Natural killer cell treated with Interleukin-12 subunit alpha and Interleukin-12 subunit beta and Interleukin-15 and Interleukin-18, amount 100 ng/mL, for 72 hours (primary cell): ENCODE measurements at places on chromosomes 16 and 17. TPM values are rescaled to one million over a fixed set of nuclear protein-coding genes. Genes with fewer than 3 reads are reported as not detected.

Gene CHST4
- total RNA-seq = not detected

Gene TNS4
- total RNA-seq = 2.9 TPM

Gene TNP2
- not detected for total RNA-seq

Gene UBFD1
- 87.1 TPM for total RNA-seq

Gene SLC35G6
- not detected for total RNA-seq

Gene ANKRD40CL
- not detected for total RNA-seq

Gene HOXB4
- total RNA-seq = 6.9 TPM

- DNase-seq = no peak
These were observed 37.6 kb downstream of the SALL1 start for GRCh38 chr16:51113236-51114125.

- peak; percentile 60 for DNase-seq
These were observed 1.0 kb downstream of the ZNF319 start for GRCh38 chr16:57999366-57999970.

DNA sequence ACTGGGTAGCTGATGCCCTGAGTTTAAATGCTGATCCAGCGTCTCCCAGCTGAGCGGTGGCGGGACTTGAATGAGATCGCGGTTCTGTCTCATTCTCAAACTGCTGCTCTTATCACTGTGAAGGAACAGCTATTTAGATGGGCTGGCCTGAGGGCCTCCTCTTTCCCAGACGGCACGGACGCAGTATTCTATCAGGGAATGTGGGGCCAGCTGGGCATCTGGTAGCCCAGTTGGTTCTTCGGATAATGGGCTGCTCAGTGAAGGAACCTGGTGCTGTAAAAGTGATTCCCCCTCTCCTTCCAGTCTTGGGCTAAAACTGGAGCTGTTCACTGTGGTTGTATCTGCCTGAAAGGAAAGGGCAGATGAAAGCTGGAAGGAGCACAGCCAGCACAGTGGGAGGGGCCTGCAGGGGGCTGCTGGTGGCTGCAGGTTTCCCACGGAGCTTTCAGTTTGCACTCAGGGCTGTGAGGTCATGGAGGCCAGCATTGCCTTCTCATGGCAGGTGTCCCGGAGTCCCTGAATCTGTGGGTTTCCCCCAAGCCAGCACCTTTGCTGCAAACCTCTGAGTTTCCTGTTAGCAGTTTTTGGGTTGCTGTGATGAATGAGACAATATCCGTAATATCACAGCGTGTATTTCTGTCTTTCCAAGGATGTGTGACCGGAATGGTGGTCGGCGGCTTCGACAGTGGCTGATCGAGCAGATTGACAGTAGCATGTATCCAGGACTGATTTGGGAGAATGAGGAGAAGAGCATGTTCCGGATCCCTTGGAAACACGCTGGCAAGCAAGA is 3.6 kb downstream of the IRF8 start:
- DNase-seq = peak; percentile 74

DNA sequence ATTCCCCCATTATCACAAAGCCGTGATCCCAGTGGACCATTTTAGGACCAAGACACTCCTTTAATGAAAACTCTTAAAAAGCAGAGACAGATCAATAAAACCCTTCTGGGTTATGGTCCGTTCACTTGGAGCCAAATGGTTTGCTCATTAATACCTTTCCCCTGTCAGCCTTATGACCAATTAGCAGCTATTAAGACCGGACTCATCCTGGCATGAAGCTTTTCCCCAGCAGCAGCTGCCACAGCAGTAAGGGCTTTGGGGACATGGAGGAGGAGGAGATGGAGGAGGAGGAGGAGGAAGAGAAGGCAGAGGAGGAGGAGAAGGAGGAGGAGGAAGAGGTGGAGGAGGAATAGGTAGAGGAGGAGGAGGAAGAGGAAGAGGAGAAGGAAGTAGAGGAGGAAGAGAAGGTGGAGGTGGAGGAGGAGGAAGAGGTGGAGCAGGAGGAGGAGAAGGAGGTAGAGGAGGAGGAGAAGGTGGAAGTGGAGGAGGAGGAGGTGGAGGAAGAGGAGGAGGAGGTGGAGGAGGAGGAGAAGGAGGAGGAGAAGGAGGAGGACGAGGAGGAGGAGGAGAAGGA is 50.1 kb upstream of the IRX3 start:
- DNase-seq = no peak

- DNase-seq = peak; percentile 67
These were observed 12.0 kb upstream of the MEOX1 start for GRCh38 chr17:43673516-43674323.

GRCh38 chr17:78112518-78113471 is 15.8 kb downstream of the TMC6 start:
- DNase-seq = peak; percentile 81

DNA sequence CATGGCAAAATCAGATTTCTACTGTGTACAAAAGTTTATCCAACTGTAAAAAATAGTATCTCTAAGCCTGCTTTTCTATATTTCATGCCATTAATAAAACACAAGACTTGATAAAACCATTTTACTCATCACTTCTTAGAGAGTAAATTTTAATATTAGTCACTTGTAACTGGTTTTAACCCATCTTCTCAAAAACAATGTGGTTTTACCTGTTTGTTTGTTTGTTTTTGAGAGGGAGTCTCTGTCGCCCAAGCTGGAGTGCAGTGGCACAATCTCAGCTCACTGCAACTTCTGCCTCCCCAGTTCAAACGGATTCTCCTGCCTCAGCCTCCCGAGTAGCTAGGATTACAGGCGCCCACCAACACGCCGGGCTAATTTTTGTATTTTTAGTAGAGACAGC is 32.1 kb downstream of the UBE2G1 start:
- DNase-seq = no peak

- DNase-seq = peak; percentile 16
These were observed 1.9 kb upstream of the RSAD1 start for GRCh38 chr17:50476545-50477315.

GRCh38 chr16:54589326-54589725 is 302.7 kb upstream of the IRX3 start:
- DNase-seq = no peak

DNA sequence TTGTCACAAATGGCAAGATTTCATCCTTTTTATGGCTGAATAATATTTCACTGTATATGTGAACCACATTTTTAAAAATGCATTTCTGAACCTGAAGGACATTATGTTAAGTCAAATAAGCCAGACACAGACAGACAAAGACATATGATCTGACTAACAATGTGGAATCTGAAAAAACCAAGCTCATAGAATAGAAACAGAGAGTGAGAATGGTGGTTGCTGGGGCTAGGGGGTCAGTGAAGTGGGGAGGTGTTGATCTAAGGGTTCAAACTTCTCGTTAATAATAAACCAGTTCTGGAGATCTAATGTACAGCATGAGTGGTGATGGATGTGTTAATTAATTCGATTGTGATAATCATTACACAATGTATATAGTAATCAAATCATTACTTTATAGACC is 475.1 kb downstream of the WWOX start:
- DNase-seq = no peak

DNA sequence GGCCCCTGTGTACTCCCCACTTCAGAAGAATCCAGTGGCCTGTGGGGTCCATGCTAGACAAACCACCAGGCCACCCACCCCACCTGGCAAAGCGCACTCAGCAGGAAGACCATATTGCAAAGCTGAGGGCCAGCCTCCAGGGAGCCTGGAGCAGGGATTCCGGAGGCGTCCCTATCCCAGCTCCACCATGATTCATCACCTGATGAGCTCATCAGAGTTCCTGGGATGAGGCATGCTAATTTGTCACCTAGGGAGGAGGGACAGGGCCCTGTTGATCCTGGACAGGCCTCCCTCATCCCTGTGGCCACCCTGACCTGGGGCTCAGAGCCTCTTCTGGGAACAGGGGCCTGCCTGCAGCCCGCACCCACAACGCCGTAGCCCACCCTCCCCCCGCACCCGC is 131.6 kb upstream of the PLCG2 start:
- DNase-seq = no peak

- no peak for DNase-seq
These were observed 17.1 kb upstream of the CDH3 start for GRCh38 chr16:68627951-68628425.

DNA sequence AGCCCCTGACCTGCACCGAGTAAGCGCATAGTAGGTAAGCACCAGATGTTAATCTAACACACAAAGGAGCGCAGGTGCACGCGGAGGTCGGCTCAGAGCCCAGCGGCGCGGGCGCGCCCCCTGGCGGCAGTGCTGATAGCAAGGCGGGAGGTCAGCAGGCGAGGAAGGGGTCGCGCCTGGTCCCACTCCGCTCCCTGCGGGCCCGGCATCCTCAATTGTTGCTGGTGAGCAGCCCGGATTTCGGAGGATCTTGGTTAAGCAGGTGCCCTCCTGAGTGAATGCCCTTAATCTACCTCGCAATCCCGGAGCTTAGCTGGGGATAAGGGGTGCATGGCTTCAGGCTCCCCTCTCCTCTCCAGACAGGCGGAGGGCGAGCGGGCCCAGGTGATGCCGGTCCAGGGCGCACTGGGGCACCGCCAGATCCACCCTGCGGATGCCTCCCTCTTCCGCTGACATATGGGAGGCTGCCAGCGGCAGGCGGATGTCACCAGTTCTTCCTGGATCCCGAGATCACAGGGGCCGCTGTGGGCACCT is 4.0 kb upstream of the WNT3 start:
- no peak for DNase-seq

DNA sequence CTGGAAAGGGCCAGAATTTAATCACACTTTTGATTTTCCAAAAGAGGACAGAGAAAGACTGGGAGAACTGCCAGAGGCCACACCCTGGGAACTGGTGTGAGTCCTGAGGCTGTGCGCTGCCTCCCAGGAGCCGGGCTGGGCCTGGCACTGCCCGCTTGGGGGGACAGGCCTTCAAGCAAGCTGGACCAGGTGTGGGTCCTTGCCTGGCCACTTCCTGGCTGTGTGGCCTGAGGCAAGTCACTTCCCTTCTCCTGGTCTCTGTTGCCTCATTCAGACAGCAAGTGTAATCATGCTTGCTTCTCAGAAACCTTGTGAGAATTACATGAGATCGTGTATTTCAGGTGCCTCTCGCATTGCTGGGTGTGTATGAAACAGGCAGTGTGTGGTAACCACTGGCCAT is 143.0 kb downstream of the SNX29 start:
- no peak for DNase-seq

DNA sequence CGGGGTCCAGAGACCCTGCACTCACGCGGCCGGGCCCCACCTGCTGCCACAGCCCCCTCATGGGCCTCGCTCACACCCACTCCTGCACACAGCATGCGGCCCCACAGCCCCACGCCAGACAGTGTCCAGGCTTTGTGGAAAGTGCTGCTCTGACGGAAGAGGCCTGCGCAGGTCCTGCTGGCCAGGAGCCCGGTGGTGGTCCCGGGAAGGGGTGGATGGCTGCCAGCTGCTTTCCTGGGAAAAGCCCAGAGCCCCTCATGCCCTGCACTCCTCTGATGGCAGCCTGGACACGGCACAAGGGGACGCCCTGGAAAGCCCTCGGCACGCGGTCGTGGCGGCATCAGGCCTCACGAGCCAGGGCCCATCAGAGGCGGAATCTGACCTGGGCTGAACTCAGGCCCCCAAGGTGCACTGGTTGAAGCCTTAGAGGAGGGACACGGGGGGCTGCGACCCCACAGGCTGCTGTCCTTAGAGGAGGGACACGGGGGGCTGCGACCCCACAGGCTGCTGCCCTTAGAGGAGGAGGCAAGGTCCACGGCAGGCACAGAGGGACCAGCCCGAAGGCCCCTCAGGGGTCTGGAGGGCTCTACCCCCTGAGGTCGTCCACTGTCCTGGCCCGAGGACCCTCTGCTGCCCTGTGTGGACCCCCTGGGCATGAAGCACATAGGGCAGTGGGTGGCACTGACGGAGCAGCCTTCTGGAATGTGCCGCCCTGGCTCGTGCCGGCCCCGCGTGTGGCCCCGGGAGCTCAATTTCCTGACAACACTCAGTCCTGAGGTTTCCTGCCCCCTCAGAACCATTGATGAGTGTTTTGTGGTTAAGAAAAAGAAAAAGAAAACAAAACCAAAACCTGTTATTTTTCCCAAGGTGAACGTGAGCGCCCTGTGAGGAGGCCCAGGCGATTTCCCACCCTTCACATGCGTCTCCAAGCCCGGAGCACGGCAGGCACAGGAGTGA is 22.1 kb downstream of the SOX8 start:
- no peak for DNase-seq

DNA sequence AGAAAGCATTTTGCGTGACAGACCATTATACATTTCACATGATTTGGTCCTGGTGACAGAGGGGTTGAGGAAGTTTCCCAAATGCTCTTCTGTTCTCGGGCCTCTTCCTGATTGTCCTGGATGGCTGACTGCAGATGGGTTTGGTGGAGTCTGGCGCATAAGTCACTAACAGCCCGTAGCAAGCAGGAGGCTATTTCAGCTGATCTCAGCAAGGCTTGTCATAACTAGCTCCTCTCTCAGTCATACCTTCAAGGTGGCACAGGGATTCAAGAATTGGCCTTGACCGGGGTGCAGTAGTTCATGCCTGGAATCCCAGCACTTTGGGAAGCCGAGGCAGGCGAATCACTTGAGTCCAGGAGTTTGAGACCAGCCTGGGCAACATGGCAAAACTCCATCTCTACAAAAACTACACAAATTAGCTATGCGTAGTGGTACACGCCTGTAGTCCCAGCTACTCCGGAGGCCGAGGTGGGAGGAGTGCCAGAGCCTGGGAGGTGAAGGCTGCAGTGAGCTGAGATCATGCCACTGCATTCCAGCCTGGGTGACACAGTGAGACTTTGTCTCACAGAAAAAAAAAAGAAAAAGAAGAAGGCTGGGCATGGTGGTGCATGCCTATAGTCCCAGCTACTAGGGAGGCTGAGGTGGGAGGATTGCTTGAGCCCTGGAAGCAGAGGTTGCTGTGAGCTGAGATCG is 68.9 kb upstream of the HAS3 start:
- no peak for DNase-seq

DNA sequence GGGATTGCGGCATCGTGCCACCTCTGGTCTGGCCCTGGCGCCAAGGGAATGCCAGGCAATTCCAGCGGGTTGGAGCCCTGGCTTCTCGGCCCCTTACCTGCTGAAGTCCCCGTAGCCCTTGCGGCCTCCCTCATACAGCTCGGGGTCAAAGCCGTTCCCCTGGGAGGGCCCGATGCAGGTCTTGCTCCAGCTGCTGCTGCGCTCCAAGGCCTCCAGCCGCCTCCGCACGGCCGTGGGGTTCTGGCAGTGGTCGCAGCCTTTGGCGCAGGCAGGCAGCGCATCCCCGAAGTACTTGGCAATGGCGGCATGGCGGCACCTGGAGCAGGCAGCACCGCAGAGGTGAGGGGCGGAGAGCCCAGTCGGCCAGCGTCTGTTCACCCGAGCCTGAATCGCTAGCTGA is 1.9 kb upstream of the SMIM5 start:
- DNase-seq = no peak

GRCh38 chr16:4987580-4988374 is 29.6 kb downstream of the SEC14L5 start:
- DNase-seq = no peak

DNA sequence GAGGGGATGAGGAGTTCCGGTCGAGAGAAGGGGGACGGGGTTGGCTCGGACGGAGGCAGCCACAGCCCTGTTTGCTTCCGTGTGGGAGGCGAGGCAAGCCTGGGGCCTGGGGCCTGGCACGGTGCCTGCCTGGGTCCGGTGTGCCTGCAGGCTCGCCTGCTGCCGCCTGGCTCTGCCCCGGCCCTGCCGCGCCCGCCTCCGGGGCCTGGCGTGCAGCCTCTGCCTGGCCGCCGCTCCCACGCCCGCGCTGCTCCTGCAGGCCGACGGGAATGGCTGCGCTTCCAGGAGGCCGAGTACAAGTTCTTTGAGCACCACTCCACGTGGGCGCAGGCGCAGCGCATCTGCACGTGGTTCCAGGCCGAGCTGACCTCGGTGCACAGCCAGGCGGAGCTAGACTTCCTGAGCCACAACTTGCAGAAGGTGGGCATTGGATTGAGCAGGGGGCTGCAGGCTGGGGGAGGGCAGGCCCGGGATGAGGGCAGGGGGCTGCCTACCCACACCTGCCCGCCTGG is 53.1 kb downstream of the MRC2 start:
- DNase-seq = no peak
